Foreskin melanocyte (primary cell): ENCODE measurements at places on chromosomes 11 and 22.

DNA sequence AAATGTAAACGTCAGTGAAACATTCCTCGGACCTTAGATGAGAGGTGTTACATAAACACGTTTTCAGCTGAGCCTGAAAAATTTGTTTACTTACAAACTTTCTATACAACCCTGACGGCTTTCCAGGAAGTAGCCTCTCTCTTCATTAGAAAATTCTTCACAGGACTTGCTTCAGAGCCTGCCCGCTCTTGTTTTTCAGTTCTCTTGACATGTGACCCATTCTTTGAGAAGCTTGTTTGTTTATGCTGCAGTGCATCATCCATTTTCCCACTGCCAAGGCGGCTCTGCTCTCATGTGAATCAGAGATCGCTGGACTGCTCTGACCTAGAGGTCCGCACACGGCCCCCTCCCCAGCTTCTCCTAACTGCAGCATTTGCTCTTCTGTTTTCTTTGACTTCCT is 47.9 kb upstream of the ARHGAP42 start:
- peak; percentile 83 for DNase-seq

GRCh38 chr11:31419669-31420068 is 50.0 kb downstream of the DNAJC24 start:
- DNase-seq = no peak

DNA sequence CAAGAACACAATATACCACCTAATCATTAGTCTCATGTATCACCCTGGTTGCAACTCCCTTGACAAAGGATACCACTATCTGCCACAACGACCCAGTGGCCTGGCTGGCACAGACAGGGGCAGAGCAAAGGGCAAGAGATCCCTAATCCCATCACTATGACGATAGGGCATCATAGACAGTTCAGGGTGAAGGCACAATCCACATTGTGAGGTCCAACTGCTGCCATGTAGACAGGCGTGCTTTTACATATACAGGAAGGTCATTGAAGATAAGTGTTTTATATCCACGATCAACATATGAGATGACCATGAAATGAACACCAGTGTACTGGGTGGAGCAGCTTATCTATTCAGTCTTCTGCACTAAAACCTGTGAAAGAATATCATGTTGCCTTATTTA is 94.6 kb downstream of the IGLL1 start:
- DNase-seq = no peak

GRCh38 chr22:46201059-46201757 is 48.9 kb downstream of the CDPF1 start:
- no peak for DNase-seq

DNA sequence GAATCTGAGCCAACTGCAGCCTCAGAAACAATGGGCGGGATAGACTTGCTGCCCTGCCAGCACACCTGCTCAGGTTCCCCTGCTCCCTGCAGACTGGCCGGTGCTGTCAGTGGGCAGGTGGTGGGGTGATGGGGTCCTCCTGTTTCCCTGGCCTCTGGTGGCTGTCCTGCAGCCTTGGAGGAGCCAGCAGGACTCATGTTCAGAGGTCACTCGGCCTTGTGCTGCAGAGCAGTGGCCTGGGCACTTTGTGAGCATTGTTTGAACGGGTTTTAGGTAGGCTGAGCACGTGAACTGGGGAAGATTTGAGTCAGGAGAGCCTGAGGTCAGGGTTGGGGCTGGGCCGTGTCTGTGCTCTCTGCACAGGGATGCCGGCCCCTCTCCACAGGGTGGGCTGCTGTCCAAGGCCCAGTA is 17.6 kb downstream of the PPIL2 start:
- DNase-seq = no peak
